ENCODE measurements at places on chromosomes 2 and 18. TPM values are rescaled to one million over a fixed set of nuclear protein-coding genes. Genes with fewer than 3 reads are reported as not detected.

- DNase-seq: no peak
Observed at GRCh38 chr2:157444641-157445040, 752 bp upstream of the CYTIP start.

DNA sequence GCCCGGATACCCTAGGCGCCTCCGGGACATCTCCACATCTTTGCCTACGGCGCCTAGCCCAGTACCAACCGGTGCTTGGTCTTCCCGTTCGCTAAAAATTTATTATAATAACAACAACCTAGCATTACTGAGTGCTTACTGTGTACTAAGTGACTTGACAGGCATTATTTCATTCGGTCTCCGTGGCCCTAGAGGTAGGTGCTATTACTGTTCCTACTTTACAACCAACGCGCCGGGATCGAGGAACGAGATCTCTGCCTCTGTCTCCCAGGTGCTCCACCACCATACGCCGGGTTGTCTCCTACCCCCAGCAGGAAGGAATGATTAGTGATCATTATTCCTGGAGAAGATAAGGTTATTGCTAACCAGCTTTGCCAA lies 657 bp upstream of the BIN1 start:
- DNase-seq: peak; percentile 58

DNA sequence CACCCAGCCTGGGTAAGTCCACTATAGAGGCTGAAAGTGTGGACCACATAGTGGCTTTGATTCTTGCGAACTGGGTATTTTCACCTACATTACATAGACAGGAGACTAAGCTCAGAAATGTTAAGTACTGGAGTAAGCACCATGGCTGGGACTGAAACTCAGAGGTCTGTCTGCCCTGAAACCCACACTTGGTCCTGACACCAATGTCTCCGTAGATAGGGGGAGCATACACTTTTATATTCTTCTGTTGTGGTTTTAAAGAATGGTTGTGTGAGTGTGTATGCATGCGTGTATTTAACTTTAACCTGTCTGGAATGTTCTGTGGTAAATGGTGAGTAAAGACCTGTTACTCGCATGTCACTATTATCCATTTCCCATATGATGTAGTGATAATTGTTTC lies 10.3 kb upstream of the NPPC start:
- no peak for DNase-seq

DSG1 gene
- not detected for total RNA-seq

- no peak for DNase-seq
Observed at GRCh38 chr18:45169610-45170009, 445.7 kb upstream of the SLC14A2 start.

INPP5D gene
- 45.3 TPM for total RNA-seq

- no peak for DNase-seq
Observed at GRCh38 chr18:8695932-8696517, 9.3 kb upstream of the MTCL1 start.

DNA sequence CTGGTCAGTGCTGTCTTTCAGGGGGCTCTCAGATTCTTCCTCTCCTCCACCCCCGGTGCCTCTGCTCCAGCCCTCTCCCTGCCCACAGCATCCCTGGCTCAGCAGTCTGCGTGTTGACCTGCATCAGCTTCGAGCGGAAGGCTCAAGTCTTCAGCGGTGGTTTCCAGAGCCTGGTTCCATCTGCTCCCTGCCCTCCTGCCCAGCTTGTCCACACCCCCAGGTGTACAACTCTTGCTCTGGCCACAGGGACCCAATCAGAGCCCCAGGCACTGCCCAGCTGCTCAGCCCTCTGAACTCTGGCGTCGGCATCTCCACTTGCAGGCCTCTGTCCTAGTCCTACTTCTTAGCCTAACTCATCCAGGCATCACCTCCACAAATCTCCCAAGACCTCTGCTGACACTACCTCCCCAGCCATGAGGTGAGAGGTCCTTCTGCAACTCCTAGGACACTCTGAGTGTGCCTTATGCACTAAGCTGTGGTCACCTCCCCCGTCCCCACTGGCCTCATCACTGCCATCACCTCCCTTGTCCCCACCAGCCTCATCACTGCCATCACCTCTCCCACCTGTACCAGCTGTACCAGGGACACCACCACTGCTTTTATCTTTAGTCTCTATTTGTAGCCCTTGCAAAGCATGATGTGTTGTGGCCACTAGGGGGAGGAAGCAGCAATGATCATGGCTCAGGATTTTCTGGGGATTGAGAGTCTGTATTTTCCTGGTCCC lies 60.9 kb downstream of the EDAR start:
- peak; percentile 78 for DNase-seq

ZNF521 gene
- total RNA-seq: 173 TPM

RAPGEF4 gene
- total RNA-seq: 30.5 TPM

- DNase-seq: no peak
Observed at GRCh38 chr2:48233005-48233404, 296.9 kb upstream of the STON1 start.

TANC1 gene
- 92.6 TPM for total RNA-seq

- DNase-seq: no peak
Observed at GRCh38 chr2:40304340-40304739, 147.6 kb downstream of the SLC8A1 start.

SLC14A1 gene
- total RNA-seq: not detected

- DNase-seq: no peak
Observed at GRCh38 chr18:77074431-77074830, 58.2 kb downstream of the MBP start.

NDC80 gene
- 9.0 TPM for total RNA-seq

SERPINB11 gene
- not detected for total RNA-seq

- DNase-seq: no peak
Observed at GRCh38 chr2:106537047-106537446, 49.9 kb downstream of the CD8B2 start.

DNA sequence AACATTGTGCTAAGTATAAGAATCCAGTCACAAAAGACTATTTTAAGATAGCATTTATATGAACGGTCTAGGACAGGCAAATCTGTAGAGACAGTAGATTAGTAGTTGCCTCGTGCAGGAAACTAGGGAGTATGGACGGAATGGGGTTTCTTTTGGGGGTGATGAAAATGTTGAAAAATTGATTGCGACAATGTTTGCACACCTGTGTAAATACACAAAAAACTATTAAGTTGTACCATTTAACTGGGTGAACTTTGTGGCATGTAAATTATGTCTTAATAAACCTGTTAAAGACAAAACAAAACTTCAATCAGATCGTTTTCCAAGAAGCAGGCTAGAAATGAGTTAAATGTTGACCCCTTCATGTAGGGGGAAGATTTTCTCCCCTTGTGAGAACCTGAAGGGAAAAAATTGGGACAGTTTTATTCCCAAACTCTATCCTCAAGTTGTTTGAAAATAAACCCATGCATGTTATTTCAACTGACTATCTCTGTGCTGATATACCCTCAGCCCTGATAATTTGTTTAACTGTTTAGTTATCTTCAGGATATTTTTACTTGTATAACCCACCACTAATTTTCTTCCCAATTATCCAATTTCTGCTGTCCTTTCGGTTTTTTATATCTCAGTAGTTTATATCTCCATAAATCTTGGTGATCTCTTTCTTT lies 87.2 kb downstream of the CAMKMT start:
- DNase-seq: no peak

TWIST2 gene
- total RNA-seq: not detected

Measured in dermis blood vessel endothelial cell (primary cell).